ENCODE measurements at places on chromosomes 12 and 14.

GRCh38 chr12:5889381-5890047 is 55.5 kb downstream of the ANO2 start:
- H3K27ac ChIP-seq: no peak overlapping the region
- DNase-seq: peak; percentile 42
- peaks cover 6% of the 10 kb centered on the region for H3K4me1 ChIP-seq
- no peaks in the 10 kb centered on the region for H3K36me3 ChIP-seq

DNA sequence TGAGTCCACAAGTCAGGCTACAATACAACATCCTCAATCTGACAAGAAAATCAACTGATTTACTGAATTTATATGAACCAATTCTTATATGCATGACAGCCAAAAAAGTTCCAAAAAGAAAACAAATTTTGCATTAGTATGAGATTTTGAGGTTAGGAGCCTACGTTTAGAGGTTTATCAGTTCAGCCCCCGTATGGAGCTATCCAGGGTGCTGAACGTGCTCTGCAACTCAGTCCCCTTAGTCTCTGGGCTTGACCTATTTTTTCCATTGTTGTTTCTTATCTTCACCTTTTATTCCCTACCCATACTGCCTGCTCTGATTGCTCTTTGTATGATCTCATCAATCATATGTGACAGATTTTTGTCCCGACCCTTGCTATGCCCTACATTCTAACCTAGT is 693.0 kb downstream of the NRXN3 start:
- DNase-seq: peak; percentile 19
- H3K36me3 ChIP-seq: no peaks in the 10 kb centered on the region
- H3K27ac ChIP-seq: no peak overlapping the region
- H3K27me3 ChIP-seq: no peaks in the 10 kb centered on the region
- H3K4me1 ChIP-seq: no peaks in the 10 kb centered on the region

- no peaks in the 10 kb centered on the region for H3K36me3 ChIP-seq
- H3K27ac ChIP-seq: no peak overlapping the region
- peaks cover 11% of the 10 kb centered on the region for H3K4me1 ChIP-seq
- H3K27me3 ChIP-seq: peaks cover 31% of the 10 kb centered on the region
- H3K4me3 ChIP-seq: no peak overlapping the region
- peak; percentile 29 for DNase-seq
Observed at GRCh38 chr14:69543341-69544115, 31.1 kb downstream of the CCDC177 start.

- H3K4me3 ChIP-seq: no peak overlapping the region
- H3K27ac ChIP-seq: no peak overlapping the region
- peaks cover 29% of the 10 kb centered on the region for H3K4me1 ChIP-seq
- DNase-seq: no peak
- H3K36me3 ChIP-seq: peaks cover 4% of the 10 kb centered on the region
Observed at GRCh38 chr14:81537193-81537592, 3.5 kb upstream of the SEL1L start.

DNA sequence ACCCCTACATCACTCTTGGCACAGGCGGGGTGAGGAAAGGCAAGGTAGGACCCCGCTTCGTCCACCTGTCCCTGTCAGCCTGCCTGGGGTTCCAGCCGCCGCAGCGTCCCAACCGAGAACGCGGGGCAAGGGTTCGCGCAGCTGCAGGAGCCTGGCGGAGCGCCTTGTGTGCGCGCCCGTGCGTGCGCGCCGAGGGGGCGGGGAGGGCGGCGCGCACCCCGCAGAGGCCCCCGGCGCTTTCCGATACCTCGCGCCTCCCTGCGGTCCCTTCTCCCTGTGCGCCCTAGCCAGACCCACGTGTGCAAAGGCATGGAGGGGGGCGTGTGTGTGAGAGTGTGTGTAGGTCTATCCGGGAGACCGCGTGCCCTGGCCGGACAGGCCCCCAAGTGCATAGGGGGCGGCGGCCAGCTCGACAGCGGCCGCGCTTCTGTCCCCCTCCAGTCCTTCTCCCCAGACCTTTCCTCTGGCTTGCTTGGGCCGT is 122.4 kb downstream of the TSPAN9 start:
- H3K4me3 ChIP-seq: peak overlapping the region; percentile 63
- no peaks in the 10 kb centered on the region for H3K36me3 ChIP-seq
- H3K27me3 ChIP-seq: peaks cover 57% of the 10 kb centered on the region
- no peak for DNase-seq
- H3K27ac ChIP-seq: no peak overlapping the region
- H3K4me1 ChIP-seq: peaks cover 9% of the 10 kb centered on the region

- peaks cover 16% of the 10 kb centered on the region for H3K4me1 ChIP-seq
- H3K27ac ChIP-seq: peak overlapping the region; percentile 22
- no peaks in the 10 kb centered on the region for H3K27me3 ChIP-seq
- H3K4me3 ChIP-seq: peak overlapping the region; percentile 16
- no peaks in the 10 kb centered on the region for H3K36me3 ChIP-seq
Observed at GRCh38 chr14:99137913-99138571, 134.0 kb downstream of the BCL11B start.

- H3K36me3 ChIP-seq: no peaks in the 10 kb centered on the region
- H3K4me3 ChIP-seq: no peak overlapping the region
- H3K4me1 ChIP-seq: no peaks in the 10 kb centered on the region
Observed at GRCh38 chr12:2501464-2502191, 293.1 kb upstream of the FKBP4 start.

- H3K27ac ChIP-seq: no peak overlapping the region
- peaks cover 30% of the 10 kb centered on the region for H3K36me3 ChIP-seq
- H3K4me1 ChIP-seq: peaks cover 53% of the 10 kb centered on the region
- H3K27me3 ChIP-seq: no peaks in the 10 kb centered on the region
Observed at GRCh38 chr12:76445462-76445861, 97.2 kb upstream of the BBS10 start.

GRCh38 chr14:23097786-23098185 is 2.5 kb downstream of the C14orf119 start:
- H3K4me3 ChIP-seq: no peak overlapping the region
- no peaks in the 10 kb centered on the region for H3K27me3 ChIP-seq
- no peak overlapping the region for H3K27ac ChIP-seq

GRCh38 chr12:6383572-6384498 is at the start of gene LTBR:
LTBR (plus strand) TSS chr12:6384162; CDS start chr12:6384359, 197 bp downstream.
- no peak within 1 kb of the TSS for H3K27ac ChIP-seq
- peak within 1 kb of the TSS; percentile 30 for H3K4me3 ChIP-seq
- peaks cover 20% of the 10 kb centered on the region for H3K27me3 ChIP-seq

DNA sequence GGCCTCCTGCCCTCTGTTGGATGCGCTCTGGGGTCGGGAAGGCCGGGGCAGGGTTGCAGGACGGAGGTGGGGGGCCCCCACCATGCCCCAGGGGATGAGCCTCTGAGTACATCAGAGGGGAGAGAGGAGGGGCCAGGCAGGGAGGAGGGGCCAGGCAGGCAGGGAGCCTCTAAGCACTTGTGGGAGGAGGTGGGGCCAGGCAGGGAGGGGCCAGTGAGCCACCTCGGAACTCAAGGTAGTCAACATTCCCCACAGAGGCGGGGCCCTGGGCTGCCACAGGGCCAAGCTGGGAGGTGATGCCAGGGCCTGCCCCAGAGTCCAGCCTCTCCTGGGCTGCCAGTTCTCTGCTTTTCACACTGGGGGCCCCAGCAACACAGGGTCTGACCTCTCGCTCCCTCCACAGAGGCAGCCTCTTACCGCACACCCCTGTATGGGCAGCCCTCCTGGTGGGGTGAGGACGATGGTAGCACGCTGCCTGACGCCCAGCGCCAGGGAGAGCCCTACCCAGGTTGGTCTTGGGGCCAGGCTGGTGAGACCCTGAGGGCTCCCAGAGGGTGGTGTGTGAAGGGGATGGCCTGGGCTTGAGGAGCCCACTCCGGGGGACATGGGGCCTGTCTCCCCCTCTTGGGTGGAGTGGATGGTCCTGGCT is 17.4 kb downstream of the CEP170B start:
- H3K4me1 ChIP-seq: no peaks in the 10 kb centered on the region
- H3K4me3 ChIP-seq: no peak overlapping the region
- no peaks in the 10 kb centered on the region for H3K36me3 ChIP-seq
- no peaks in the 10 kb centered on the region for H3K27me3 ChIP-seq
- no peak for DNase-seq

GRCh38 chr14:92688434-92689375 is 59.7 kb downstream of the LGMN start:
- H3K27me3 ChIP-seq: no peaks in the 10 kb centered on the region
- H3K4me3 ChIP-seq: no peak overlapping the region
- H3K36me3 ChIP-seq: peaks cover 13% of the 10 kb centered on the region
- peaks cover 15% of the 10 kb centered on the region for H3K4me1 ChIP-seq
- H3K27ac ChIP-seq: peak overlapping the region; percentile 35

DNA sequence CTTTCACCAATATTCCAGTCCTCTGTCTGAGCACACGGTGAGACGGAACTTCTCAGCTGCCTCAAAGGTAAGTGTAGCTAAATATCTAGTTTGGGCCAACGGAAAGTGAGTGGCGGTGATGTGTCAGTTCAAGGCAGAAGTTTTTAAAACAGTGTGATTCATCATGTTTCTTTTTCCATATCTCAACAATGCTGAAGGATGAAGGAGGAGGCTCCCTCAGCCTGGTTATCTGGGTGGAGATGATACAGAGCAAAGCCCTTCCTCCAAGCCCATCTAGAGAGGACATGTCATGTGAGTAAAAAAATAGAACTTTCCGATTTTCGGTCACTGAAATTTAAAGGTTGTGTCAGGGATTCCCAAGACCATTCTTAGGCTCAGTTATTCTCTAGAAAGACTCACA is 13.1 kb upstream of the ANP32D start:
- DNase-seq: no peak
- no peak overlapping the region for H3K4me3 ChIP-seq
- H3K27me3 ChIP-seq: peaks cover 18% of the 10 kb centered on the region
- no peaks in the 10 kb centered on the region for H3K36me3 ChIP-seq
- peaks cover 2% of the 10 kb centered on the region for H3K4me1 ChIP-seq

GRCh38 chr12:15646581-15646980 is 142.6 kb downstream of the EPS8 start:
- no peak for DNase-seq
- H3K4me1 ChIP-seq: no peaks in the 10 kb centered on the region
- no peak overlapping the region for H3K27ac ChIP-seq
- no peak overlapping the region for H3K4me3 ChIP-seq
- H3K36me3 ChIP-seq: no peaks in the 10 kb centered on the region
- no peaks in the 10 kb centered on the region for H3K27me3 ChIP-seq

- H3K4me3 ChIP-seq: peak overlapping the region; percentile 83
- no peaks in the 10 kb centered on the region for H3K27me3 ChIP-seq
Observed at GRCh38 chr12:47205532-47206449, 126.0 kb upstream of the AMIGO2 start.

Data from activated naive CD8-positive, alpha-beta T cell treated with anti-CD3 and anti-CD28 coated beads, Interleukin-2, amount 50 U/mL, for 24 hours (primary cell).